ENCODE measurements at places on chromosomes 3 and 15. TPM values are rescaled to one million over a fixed set of nuclear protein-coding genes. Genes with fewer than 3 reads are reported as not detected.

The ARL14 gene
- total RNA-seq, result 0.17 TPM

The CHRD gene
- not detected for total RNA-seq

The DISP2 gene
- 1.4 TPM for total RNA-seq

The EFCAB12 gene
- total RNA-seq, result 0.27 TPM

The LRRC49 gene
- total RNA-seq, result 9.0 TPM

The TMEM45A gene
- 22.4 TPM for total RNA-seq

The QARS1 gene
- 155 TPM for total RNA-seq

The HRH1 gene
- total RNA-seq, result 0.33 TPM

The CFAP20DC gene
- 9.9 TPM for total RNA-seq

- peak; percentile 65 for DNase-seq
Observed at GRCh38 chr3:52128118-52128683, 26.0 kb downstream of the POC1A start.

- no peak for DNase-seq
Observed at GRCh38 chr15:39792844-39793335, 10.2 kb upstream of the FSIP1 start.

- DNase-seq, result peak; percentile 95
Observed at GRCh38 chr3:188348435-188349244, 194.7 kb downstream of the LPP start.

DNA sequence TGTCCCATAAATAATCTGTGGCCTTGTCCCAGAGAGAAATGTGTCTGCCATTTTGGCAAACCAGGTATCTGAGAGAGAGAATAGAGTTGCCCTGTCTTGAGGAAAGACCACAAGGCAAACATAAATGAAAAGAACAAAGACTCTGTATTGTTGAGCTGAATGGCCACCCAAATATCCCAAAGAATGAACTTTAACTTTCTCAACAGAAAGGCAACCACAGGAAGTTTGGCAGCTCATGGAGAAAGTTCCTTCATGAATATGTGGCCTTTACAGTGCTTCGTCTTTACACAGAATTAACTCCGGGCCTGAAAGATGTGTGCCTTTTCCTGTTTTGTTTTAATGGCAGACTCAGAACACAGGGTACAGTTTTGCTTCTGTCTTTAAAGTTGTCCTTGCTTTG, 41.4 kb upstream of the THBS1 start:
- no peak for DNase-seq

DNA sequence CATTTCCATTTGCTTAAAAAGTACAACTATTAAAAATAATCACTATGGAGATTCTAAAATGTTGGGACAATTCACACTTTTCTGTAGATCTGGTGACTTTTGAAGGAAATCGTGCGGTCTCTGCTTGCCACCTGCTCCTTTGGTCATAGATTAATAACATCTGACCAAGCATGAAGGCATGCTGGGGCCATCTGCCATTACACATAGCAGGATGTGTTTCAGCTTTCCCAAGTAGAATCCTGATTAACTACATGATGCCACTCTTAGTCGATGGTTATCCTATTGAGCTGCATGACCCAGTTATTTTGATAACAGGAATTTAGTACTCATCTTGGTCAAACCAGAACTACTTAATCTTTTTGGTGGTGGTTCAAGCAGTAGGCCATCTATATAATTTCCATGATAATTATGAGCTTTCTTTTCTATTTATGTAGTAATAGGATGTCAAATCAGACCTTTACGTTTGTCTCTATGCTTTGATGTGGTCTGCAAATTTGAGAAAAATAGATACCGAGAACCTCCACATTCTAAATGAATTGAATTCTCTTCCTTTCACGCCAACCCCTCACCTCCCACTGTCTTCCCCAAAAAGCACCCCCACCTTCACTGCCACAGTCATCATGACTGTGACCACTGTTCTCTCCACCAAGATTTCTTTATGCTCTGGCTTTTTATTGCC, 158.1 kb downstream of the DIPK2A start:
- no peak for DNase-seq

- no peak for DNase-seq
Observed at GRCh38 chr3:71316066-71316777, 267.3 kb downstream of the FOXP1 start.

DNA sequence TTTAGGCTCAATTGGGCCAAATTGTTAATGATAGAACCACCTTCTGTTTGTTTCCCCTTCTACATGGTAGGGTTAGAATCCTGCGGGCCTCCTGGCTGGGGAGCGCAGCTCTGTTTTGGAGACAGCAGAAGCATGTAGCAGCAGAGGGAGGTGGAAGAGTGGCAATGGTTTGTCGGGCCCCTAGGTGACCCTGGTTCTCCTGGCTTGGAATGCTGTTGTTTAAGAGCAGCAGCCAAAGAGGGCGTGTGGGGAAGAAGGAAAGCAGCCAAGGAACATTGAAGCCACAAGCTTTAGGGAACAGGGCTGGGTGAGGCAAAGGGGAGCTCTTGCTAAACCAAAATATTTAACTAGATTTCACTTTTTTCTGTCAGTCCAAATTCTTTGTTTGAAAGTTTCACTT, 213.7 kb upstream of the NR2E3 start:
- DNase-seq, result no peak

DNA sequence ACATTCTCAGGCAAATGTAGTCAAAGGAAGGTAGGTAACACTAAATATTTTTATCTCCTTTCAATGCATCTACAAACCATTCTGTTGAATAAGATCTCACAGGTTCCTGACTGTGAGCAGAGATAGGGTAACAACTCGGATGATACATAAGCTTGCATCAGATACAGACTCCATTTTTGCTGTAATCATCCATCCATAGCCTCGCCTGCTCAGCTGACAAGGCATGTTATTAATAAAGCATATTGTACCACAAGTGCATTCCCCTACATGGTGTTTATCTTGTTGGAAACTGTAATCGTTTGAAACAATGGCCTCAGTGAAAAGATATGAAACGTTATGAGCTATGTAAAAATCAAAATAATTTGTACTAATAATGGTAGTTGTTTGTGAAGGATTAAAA, 35.4 kb upstream of the TCF12 start:
- DNase-seq, result no peak

- no peak for DNase-seq
Observed at GRCh38 chr3:25153136-25153535, 274.9 kb upstream of the RARB start.

DNA sequence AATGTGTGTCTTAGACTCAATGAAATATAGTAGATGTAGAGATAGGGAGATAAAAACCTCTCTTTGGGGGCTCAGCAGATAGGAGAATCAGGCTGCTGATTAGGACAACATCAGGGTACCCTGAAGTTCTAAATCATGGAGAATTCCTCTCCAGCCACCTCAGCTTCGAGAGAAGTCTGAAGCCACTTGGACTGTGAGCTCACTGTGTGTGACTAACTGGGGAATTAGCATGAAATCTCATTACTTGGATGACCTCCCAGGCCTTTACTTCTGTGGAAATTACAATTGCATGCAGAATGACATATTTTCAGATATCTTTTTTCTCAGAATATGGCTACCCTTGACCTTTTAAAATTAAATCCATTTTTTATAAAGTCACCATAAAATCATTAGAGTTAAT, 128.0 kb upstream of the MRPL3 start:
- no peak for DNase-seq

DNA sequence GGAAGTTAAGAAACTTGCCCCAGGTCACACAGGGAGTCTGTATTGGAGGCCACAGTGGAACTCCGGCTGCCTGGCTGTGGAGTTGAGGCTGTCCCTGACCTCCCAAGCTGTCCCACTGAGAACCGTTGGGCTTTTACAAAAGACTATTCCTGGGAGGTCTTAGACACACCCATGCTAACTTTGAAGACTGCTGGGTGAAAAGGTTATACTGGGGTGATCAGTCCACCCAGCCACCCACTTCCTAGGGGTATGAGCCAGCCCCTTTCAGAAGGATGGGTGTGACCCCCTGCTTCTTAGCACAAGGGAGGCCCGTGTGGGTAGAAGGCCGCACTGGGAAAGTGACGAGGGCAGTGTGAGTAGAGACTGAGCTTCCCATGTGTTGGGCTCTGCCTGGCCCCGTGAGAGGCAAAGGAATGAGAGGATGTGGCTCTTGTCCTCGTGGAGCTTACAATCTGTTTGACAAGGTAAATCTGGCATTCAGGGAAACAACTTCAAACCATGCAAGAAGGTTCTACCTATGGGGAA, 19.0 kb downstream of the MRAS start:
- DNase-seq, result no peak

DNA sequence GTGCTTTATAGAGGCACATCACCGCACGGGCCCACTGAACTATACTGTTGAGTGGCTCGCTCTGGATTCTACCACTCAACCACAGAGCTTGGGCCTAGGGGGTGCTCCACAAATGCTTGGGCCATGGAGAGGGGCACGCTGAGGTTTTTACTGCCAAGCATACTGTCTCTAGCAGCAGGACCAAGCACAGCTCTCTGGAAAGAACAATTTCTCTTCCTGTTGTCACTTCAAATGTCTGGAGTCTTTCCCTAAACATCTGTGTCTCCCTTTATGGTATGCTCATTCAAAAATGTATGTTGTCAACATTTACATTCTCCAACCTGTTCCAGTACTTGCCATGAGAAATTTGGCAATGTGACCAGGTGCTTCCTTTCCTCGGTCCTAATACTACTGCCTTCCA, 114.7 kb upstream of the TPM1 start:
- no peak for DNase-seq

DNA sequence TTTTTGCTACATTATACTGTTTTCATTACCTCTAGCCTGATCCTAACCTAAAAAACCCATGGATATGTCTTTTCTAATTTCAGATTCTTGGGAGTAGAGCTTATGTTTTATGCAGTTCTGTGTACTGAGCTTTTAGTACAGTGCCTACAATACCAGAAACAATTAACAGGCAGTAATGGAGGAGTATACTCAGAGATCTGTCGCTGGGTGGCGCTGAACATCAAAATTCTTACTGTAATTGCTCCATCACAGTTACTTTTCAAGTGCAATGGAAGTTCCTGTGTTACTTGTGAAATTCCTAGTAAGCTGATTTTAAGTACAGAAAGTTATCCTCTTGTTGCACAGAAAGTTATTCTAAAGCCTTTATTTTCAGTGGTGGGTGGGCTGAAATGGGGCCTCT, 66.9 kb downstream of the RNF13 start:
- DNase-seq, result peak; percentile 49

GRCh38 chr15:51620641-51621040, 1.9 kb downstream of the DMXL2 start:
- no peak for DNase-seq

DNA sequence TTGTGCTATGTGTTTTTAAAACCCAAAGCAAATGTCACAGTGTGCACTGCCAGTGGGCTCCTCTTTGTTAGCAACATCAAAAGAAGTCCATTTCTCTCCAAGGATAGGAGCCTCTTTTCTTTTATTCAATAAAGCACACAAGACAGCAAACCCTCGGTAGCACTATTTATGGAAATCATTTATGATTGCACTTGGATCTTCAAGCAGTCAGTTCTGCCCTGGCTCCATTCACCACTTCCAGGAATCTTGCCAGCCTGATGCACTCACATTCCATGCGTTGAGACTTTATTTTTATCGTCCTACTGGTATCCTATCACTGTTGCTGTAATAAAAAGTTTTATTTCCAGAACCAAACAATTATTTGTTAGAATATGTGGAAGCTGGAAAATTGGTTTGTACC, 412.1 kb downstream of the TBL1XR1 start:
- no peak for DNase-seq

DNA sequence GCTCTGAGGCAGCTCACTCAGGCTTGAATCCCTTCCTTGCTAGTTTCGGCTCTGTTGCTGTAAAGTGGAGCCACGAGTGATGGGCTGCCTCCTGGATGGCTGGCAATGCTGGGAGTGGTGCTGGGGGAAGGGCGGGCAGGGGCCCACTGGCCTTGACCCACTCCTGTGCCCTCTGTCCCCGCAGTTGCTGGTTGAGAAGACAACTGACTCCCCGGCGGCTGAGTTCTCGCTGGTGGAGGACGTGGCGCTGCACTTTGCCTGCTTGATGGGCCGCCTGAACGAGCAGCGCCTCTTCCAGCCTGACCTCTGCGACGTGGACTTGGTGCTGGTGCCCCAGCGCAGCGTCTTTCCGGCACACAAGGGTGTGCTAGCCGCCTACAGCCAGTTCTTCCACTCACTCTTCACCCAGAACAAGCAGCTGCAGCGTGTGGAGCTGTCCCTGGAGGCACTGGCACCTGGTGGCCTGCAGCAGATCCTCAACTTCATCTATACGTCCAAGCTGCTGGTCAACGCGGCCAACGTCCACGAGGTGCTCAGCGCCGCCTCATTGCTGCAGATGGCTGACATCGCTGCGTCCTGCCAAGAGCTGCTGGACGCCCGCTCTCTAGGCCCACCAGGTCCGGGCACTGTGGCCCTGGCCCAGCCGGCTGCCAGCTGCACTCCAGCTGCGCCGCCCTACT, 4.7 kb downstream of the ZBTB47 start:
- DNase-seq, result no peak

DNA sequence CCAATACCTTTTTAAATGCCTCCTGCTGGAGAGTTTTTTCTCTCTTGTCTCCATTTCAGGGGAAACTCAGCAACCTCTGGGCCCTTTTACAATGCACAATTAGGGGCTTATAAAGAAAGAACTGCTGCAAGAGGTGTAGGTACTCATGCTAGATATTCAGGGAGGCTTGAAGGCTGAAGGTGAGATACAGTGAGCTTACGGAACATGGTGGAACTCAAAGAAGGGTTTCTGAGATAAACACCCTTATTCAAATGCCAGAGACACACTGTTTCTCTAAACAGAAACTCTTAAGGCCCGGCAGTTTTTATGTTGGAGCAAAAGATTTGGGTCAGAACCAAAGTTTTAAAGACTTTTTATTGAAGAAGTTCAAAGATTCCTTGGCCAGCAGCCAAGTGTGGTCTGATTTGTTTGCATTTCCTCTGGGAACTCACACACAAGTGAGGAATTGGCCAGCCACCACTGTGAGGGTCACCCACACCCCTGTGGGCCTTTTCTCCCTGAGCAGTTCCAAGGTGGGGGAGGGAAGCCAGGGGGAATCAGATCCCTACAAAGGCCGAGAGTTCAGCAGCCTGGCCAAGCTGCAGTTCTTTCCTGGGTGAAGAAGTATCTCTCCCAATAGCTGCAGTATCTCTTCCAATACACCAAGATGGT, 47.8 kb downstream of the TNFAIP8L3 start:
- no peak for DNase-seq

All from mammary epithelial cell (primary cell).